ENCODE measurements at places on chromosomes 4 and X. TPM values are rescaled to one million over a fixed set of nuclear protein-coding genes. Genes with fewer than 3 reads are reported as not detected.

DNA sequence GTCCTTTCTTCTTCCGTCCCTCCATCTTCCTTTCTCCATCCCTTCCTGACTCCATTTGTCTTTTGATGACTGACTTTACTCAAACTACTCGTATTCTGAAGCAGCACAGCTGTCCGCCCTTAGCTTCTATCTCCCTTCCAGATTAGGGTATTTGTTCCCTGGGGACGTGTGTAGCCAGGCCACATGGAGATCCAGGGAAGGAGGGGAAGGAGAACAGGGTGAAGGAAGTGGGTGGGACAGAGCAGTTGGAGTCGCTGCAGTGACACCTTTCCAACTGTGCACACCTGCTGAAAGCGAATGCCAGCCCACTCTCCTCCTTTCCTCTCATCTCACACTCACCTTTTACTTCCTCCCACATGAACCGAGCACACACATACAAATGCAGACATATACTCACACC, 323.8 kb downstream of the DCTD start:
- DNase-seq: no peak

DNA sequence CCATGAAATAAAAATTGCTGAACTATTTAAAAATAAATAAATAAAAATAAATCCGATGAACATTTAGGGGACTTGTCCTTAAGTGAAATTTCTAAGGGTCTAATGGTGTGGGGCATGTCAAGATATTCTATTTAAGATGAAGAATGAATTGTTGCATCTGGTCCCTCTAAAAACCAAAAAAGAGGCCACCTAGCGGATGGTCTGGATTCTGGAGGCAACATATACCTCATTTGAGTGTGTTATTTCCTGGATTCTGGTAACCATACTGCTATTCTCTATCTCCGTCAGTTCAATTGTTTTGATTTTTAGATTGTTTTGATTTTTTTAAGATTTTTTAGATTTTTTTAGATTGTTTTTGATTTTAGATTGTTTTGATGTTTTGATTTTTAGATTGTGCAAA, 28.3 kb downstream of the AGTR2 start:
- no peak for DNase-seq

HCFC1 gene
- 4.3 TPM for polyA plus RNA-seq

DNA sequence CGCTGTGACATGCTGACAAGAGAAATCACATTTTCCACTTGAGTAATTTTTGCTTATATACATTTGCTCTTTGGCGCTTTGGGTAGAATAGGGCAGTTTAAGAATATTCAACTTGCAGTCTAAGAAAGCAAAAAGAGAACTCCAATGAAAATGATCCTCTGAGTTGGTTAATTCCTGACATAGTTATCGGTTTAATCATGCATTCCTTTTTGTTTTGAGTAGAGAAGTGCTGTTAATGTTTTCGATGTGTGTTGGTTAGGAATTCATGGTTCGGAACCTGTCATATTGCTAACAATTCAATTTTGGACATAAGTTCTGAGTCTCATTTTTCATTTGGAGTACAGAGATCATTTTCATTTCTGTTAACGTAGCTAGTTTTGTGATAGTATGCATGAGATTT, 700.6 kb upstream of the PITX2 start:
- no peak for DNase-seq
